ENCODE measurements at places on chromosomes 3 and 15.
A peak's percentile ranks its signal among the peaks of the same experiment; 100 is the strongest.

GRCh38 chr3:105791919-105792786 is 76.7 kb downstream of the CBLB start:
- no peak for DNase-seq

GRCh38 chr3:44510000-44510368 is 32.5 kb upstream of the ZNF445 start:
- DNase-seq: no peak

DNA sequence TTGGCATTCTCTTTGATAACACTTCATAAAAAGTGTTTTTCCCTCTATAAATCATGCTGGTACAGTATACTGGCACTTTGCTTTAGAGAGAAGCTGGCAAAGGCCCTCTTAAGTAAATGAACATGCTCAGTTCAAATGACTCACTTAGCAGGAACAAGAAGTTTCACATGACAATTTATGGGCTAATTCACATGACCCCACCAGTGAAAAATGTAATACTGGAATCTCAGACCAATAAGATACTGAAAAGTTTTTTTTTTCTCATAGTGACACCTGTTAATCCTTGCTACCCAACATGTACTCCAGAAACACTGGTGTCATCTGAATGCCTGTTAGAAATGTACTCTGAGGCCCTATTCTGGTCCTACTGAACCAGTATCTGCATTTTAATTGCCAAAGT is 13.9 kb downstream of the BTBD1 start:
- DNase-seq: no peak

- DNase-seq: no peak
These were observed 11.3 kb upstream of the FSIP1 start for GRCh38 chr15:39793923-39794322.

DNA sequence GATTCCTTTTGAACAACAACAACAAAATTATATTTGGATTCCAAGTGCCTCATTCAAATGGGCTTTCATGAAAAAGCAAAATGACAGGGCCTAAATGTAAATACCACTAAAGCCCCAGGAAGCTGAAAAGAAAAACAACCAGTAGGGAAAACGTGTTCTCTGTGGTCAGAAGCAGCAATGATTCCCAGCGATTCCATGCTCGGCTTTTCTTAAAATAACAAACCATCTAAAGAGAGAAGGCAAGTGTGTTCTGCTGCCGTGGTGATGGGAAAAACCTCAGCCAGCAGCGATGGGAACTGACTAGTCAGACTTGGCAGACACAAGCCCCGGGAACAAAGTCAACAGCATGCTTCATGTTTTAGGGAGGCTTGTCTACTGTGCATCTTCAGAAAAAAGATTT is 153.6 kb downstream of the TNIK start:
- peak; percentile 75 for DNase-seq

- DNase-seq: no peak
These were observed 61.7 kb downstream of the SCN11A start for GRCh38 chr3:38989917-38990510.

DNA sequence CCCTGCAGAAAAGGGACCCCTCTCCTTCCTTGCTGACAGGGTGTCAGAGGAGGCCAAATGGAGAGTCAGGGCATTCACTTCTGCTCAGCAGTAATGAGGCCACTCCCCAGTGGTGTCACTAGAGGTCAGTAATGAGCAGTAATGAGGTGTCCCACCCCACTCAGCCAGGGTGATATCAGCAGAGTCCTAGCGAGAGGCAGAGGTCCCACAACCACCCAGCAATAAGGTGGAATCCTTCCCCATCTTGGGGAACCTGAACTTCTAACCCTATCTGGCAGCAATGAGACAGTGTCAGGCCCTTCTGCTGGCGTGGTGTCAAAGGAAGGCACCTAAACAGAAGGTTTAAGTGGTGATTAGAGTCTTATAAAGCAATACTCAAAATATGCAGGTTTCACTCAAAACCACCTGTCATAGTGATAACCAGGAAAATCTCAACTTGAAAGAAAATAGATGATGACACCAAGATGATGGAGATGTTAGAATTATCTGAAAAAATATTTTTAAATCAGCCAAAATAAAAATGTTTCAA is 12.9 kb downstream of the OCA2 start:
- DNase-seq: no peak

DNA sequence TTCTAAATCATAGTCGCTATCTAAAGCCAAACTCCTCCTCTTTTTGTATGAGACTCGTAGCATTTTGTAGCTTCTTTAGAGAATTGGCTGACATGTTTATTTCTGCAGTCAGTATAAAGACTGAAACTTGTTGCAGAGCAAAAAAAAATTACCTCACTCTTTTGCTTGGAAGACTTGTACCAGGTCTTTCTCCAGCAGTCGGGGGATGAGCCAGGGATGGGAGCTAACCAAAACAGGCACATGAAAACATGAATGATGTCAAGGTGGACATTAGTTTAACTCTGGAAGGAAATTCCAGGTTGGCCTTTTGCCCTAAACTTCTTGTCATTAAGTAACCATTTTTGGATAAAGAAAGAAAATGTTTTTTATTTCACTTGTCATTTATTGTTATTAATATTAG is 47.0 kb upstream of the SCAANT1 start:
- DNase-seq: no peak

DNA sequence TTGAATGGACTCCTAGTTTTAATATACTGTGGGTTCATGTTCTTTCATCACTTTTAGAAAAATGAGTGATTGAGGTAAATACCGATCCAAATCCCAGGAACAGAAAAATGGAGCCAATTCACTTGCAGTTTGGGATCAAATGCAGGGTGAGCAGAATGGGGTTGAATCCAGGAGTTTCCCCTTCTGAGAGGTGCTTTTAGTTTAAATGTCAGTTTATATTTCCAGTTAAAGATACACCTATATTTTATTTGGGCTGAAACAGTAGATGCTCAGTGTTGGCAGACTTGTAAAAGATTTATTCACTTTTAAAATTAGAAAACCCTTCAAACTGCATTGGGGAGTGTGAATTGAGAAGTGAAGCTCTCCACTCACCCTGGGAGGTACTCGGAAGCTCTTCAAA is 2.6 kb downstream of the TRIM71 start:
- DNase-seq: no peak

GRCh38 chr3:46293991-46294833 is 52.0 kb downstream of the CCR3 start:
- DNase-seq: no peak

- no peak for DNase-seq
These were observed 55.5 kb upstream of the MRPS22 start for GRCh38 chr3:139288266-139288821.

DNA sequence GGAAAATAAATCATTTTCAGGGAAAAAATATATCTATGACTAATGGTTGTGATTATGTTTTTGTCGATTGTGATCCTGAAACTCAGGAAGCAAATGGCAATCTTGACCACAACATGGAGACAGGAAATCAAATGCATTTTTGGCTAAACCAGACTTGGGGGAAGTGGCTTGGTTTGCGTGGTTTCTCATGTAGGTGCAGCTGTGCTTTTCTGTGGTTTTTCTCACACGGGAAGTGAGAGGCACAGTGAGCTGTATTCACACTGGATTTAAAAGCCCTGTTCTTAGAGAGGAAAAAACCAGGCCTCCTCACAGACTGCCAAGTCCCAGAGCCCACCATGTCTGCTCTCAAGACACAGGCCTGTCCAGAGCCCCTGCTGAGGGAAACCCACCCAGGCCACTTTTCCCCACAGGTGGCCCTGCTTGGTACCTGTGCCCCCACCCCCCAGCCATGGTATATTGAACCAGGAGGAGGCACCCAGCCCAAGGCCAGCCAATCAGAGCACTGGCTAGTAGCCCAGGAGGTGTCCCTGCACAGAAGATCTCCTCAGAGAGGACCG is 46.1 kb downstream of the BTD start:
- DNase-seq: peak; percentile 58

DNA sequence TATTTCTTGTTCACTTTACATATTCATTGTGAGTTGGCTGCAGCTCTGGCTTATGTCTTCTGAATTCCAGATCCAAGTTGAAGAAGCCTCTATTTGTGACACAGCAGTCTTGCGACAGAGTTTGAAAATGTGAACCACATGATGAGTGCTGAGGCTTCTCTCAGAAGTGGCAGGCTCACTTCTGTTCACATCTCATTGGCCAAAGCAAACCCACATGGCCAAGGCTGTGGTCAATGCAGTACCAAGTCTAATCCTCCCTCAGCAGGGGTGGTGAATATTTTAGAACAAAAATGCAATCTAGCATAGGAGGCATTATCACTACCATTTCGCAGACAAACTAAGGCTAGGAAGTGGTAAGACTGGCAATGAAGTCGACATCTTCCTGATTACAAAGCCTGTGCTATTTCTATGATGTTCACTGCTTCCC is 45.2 kb downstream of the CDCP1 start:
- no peak for DNase-seq

DNA sequence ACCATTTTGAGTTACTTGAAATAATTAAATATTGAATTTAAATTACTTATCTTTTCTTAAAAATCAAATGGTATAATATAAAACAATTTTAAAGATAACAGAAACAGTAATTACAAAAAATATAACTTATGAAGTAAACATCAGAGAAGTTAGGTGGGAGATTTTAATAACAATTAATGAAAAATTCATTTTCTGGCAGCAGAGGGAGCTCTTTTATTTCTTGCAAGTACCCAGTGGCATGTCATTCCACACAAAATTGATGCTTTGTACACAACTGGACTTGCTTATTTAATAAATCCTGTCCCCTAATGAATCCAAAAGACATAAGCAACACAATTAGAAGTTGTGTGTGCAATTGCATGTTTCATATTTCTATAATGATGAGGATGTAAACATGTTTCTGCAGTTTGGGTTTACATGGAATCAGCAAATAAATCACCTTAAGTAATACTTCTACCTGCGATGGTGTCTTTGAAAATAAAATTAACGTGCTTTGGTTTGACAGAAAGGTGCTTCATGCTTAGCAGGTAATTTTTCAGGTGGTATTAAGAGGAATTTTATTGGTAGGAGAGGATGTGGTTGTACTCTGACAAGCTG is 861.3 kb downstream of the ZPLD1 start:
- DNase-seq: peak; percentile 5

- DNase-seq: no peak
These were observed 10.3 kb downstream of the ZBTB47 start for GRCh38 chr3:42663581-42664437.

- DNase-seq: no peak
These were observed 14.8 kb downstream of the TARS3 start for GRCh38 chr15:101709466-101709865.

DNA sequence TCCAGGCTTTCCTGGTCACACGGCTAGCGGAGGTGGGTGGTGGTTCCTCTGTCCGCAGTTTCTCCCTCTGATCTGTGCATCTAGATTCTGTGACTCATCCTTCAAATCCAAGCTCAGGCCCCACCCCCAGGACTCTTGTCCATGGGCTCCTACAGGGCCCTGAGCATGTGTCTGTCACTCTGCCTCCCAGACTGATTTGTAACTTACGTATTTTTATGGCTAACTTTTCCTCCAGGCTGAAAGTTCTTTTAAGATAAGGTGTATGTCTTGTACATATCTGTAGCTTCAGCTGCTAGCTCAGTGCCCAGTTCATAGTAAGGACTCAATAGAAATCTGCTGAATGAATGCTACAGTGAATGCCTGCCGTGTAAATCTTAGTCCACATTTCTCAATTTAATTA is 8.0 kb downstream of the ESYT3 start:
- no peak for DNase-seq

- DNase-seq: no peak
These were observed 486 bp downstream of the CDIN1 start for GRCh38 chr15:36579792-36580431.

GRCh38 chr3:43353923-43354670 is 67.8 kb downstream of the SNRK start:
- DNase-seq: no peak

GRCh38 chr15:62752657-62753517 is 289.7 kb upstream of the TPM1 start:
- no peak for DNase-seq

DNA sequence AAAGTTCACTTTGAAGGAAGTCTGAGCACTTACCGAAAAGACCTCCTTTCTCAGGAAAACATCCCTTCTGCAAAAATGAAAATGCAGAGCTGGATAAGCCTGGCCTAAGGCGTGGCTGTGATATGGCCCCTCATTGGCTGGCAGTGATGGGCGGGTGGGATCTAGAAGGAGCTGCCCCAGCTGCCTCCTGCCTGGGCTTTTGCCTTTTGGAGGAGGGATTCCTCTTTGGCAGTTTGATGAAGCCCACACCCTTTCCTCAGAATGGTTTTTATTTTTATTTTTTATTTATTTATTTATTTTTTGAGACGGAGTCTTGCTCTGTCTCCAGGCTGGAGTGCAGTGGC is 4.0 kb upstream of the DZIP1L start:
- DNase-seq: no peak

- no peak for DNase-seq
These were observed 1.8 kb downstream of the FETUB start for GRCh38 chr3:186642014-186642413.

DNA sequence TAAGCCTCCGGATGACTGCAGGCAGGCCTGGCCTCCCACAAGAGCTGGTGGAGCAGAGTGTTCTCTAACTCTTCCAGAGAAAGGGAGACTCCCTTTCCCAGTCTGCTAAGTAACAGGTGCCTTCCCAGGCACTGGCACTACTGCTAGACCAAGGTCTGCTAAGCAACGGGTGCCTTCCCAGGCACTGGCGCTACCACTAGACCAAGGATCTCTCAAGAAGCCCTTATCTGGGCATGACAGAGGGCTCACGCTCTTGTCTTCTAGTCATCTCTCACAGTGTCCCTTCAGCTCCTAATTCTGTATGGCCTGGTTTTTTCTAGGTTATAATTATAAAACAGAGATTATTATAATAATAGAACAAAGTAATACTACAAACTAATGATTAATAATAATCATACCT is 27.8 kb downstream of the MYL3 start:
- no peak for DNase-seq

DNA sequence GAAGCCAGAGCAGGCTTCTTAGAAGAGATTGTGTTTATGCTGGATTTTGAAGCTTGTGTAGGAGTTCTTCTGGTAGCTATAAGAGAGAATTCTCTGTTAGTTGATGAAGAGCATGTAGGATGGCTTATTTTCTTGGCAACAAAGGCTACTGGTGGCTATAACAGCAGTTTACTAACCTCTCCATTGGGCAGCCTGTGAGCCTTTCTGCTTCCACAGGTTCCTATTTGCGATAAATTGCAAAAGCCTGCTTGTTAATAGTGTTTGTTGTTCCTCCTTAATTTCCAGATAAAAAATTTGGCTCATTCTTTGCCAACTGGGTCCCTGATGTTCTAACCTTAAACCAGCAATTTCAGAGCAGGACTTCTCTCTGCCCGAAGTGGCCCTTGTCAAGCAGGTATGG is 290.6 kb upstream of the TRIM42 start:
- DNase-seq: no peak

- DNase-seq: no peak
These were observed 50.3 kb downstream of the EXD1 start for GRCh38 chr15:41180206-41180789.

GRCh38 chr3:31934866-31935265 is 46.2 kb downstream of the OSBPL10 start:
- no peak for DNase-seq

GRCh38 chr3:13066236-13066635 is 7.0 kb downstream of the IQSEC1 start:
- no peak for DNase-seq

DNA sequence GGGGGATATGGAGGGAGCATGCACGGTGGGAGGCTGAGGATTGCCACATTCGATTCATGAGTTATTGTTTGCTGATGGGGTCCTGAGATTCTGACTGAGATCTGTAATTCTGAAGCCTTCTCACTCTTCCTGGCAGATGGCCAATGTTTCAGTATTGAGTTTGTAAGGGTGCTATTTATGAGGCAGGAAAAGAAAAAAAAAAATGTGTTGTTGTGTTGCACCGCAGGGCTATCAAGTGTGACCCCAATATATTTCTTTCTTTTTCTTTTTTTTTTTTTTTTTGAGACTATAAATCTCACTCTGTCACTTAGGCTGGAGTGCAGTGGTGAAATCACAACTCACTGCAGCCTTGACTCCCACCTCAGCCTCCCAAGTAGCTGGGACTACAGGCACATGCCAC is 3.2 kb upstream of the SENP2 start:
- DNase-seq: no peak

Measured in amniotic stem cell (primary cell).